Kidney glomerular epithelial cell (primary cell): ENCODE measurements at places on chromosomes 7 and 10.

DNA sequence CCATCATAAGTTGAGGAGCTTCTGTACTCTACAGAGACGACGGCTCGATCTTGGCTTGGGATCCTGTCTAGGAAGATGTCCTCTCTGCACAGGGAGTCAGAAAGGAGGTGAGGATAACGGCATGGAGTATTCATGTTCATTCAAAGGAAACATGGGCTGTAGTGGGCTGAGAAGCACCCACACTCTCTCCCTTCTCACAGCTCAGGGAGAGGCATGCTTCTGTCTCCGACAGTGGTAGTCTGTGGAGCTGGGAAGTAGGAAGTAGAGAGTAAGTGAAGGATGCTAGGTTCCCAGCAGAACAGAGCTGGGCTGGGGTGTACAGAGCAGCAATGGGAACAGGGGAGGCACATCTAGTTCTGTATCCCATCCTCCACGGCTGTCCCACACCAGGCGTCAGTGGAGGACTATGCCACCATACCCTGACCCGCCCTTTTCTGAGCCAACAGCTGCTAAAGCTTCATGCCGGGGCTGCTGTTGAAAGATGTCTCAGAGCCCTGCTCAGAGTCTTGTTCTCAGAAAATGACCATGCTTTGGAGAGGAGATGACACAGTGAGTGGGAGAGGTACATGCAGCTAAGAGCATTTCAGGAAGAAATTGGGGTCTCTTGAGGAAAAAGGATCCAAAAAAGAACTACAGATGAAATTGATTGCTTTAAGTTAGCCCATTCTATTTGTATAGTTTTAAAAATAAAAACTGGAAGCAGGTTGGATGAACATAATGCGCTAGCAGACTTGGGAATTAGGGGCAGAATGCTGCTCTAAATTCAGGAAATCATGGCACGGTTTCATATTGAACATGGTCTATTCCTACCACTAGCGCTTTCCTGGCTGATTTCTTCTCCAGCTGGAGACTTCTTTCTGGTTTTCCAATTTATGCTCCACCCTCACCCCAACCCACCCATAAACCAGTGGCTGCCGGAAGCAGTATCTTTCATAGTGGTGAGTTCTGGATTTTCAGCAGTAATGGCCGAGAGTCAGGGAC is 138.6 kb downstream of the CHN2 start:
- DNase-seq: no peak

GRCh38 chr10:33612116-33612515 is 277.6 kb upstream of the NRP1 start:
- DNase-seq: no peak

GRCh38 chr7:29214056-29214455 is 19.5 kb downstream of the CHN2 start:
- DNase-seq: no peak

- no peak for DNase-seq
Measured at GRCh38 chr7:44700322-44700721, 48.3 kb upstream of the ZMIZ2 start.

GRCh38 chr7:155322530-155322929 is 24.9 kb downstream of the INSIG1 start:
- DNase-seq: no peak

DNA sequence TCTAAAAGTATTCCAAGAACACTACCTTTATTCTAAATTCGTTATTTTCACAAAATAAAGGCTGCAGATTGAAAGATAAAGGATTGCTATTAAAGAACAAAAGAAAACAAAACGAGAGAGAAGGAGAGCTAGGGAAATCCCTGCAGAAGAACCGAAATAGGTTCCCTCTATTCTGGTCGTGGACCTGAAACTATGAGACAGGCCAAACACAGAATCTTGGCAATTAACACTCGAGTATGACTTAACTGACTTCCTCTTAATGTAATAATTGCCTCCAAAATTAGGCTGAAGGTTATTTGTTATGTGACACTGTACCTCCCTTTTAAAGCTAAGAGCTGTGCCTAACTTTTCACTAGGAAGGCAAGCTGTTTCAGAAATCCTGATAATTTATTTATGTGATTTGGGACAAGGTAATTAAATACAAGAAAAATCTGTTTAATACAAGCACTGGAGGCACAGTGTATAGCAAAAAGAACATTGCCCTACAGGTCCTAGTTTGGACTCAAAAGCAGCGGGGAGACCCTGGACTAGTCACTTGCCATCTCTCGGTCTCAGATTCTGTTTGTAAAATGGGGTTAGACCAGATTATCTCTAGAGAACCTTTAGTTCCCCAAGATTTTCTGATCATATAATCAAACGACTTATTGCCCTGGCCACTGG is 11.6 kb downstream of the NAMPT start:
- DNase-seq: no peak

DNA sequence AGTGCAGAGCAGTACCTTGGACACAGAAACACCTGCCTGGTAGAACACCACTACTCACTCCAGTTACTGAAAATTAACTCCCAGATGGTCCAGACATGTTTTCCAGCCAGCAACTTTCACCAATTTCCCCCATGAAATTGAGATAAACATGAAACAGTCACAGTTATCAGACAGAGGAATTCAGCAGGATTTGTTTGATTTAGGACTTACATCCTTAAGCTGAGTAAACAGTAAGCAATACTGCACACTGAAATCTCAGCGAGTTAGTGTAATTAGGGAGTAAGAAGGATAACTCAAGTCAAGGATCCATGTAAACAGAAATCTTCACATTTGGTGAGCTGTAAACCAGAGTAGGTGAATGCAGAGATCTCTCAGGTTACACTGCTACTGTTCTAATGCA is 353.5 kb downstream of the ELMO1 start:
- no peak for DNase-seq

GRCh38 chr10:10551596-10552301 is 465.9 kb upstream of the CELF2 start:
- DNase-seq: no peak

DNA sequence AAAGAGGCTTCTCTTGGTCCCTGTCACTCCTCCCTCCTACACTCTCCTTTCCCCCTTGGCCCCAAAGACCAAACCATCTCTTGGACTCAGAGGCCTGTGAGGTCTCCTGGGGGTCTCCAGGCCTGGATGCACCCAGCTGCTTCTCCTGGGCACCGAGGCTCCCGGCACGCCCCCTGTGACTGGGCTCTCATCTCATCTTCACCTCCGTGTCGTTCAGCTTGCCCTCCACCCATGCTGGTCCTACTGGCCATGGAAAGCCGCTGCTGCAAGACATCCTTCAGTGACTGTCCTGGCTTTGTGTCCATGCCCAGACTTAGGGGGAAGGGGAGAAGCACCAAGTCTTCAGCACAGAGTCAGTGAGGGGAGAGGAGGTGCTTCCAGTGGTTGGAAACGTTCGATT is 141.4 kb upstream of the RET start:
- no peak for DNase-seq

GRCh38 chr10:126586128-126586527 is 84.4 kb downstream of the C10orf90 start:
- DNase-seq: no peak

GRCh38 chr7:114924038-114924712 is 2.3 kb downstream of the MDFIC start:
- DNase-seq: no peak

DNA sequence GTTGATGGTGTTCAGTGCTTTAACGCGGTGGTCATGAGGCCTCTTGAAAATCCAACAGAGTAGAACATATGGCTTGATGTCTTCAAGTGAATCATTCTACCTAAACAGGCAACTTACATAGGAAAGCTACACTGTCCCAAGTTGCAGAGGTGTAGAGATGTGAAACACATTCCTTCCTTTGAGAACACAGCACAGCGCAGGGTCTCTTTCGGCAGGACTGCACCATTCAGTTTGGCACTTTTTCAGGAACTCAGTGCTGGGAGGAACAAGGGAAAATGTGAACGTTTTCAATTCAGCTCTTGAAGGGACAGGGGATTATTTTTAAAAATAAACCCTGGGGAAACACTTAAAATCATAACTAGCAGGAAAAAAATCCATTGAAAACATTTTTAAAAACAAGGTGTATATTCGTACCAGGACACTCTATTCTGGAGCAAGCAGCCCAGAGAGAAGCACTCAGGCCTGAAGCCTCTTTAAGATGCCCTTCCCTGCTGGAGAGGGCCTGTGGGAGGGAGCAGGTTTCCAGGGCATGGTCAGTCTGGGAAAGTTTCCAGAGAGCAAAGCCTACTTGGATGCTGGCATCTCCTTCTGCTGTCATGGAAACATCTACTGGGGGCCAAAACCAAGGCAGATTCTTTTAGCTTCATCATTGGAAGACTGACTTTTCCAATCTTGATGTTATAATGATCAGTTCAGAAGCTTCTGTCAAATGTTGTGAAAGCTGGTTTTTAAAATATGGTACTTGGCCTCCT is 60.4 kb upstream of the NPVF start:
- DNase-seq: no peak
